ENCODE measurements at places on chromosomes 12 and 14. TPM values are rescaled to one million over a fixed set of nuclear protein-coding genes. Genes with fewer than 3 reads are reported as not detected.

The FOXG1 gene
- not detected for total RNA-seq

The TAS2R7 gene
- not detected for total RNA-seq

The PRH2 gene
- total RNA-seq, result not detected

The SLC15A4 gene
- total RNA-seq, result 17.3 TPM

The PTCSC3 gene
- total RNA-seq, result not detected

The MDGA2 gene
- total RNA-seq, result not detected

The PLD4 gene
- total RNA-seq, result 0.26 TPM

The KLRC3 gene
- total RNA-seq, result not detected

The PYGL gene
- 16.5 TPM for total RNA-seq

The IGFBP6 gene
- 49.7 TPM for total RNA-seq

The TTC8 gene
- total RNA-seq, result 12.9 TPM

The POTEG gene
- not detected for total RNA-seq

The NRXN3 gene
- total RNA-seq, result 4.7 TPM

The GPD1 gene
- 6.9 TPM for total RNA-seq

The EIF2S3B gene
- total RNA-seq, result 1.3 TPM

The NPC2 gene
- total RNA-seq, result 120 TPM

The TAS2R10 gene
- 0.31 TPM for total RNA-seq

The CAPZA3 gene
- total RNA-seq, result not detected

The SMIM41 gene
- 0.31 TPM for total RNA-seq

DNA sequence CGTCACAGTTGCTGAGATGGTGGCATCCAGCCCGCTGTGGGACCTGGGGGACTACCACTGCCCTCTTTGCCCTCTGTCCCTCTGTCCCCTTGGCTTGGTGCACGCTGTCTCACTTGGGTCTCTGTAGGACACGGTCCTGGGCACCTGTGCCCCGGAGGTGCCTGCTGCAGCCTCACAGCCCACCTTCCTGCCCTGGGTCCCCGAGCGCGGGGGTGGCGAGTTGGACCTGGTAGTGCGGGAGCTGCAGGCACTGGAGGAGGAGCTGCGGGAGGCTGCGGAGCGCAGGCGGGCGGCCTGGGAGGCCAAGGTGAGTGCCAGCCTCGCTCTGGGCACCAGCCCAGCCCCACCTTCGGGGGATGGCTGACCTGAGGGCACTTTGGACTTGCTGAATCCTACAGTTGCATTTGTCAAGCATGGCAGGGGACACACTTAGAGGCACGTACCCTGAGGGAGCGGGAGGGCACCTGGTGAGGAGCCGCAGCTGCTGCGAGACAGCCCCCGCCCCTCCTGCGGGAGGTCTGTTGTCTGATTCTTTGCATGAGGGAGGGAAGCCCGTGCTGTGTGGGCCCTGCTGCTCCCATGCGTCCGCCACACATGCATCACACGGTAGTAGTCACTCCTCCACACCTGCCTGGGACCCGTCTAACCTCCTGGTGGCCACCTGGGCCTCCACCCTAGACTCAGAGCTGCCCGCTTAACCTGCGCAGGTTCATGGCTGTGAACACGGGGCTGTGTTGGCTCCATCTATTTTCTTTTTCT lies 6.8 kb downstream of the TEDC1 start:
- peak; percentile 63 for DNase-seq

GRCh38 chr12:106585521-106586277 lies 2.9 kb downstream of the RFX4 start:
- no peak for DNase-seq

- no peak for DNase-seq
These were observed 110.2 kb downstream of the DPF3 start for GRCh38 chr14:72783741-72784140.

GRCh38 chr12:64723630-64724029 lies 35.6 kb downstream of the GNS start:
- DNase-seq, result no peak

DNA sequence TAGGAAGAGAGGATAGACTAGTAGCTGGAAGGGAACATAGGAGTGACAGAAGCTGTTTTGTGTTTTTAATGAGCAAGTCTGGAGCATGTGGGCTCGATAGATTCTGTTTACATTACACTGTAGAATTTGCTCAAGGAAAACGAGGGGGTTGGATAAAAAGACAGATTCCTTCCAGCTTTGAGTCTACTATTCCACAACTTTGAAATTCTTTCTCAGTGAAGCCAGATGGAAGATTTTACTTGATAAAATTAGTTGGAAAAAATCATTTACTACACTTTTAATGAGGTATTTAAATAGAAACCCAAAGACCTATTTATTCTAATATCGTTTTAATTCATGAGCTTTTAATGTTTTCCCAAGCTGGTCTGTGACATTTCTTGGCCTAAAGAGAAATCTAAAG lies 19.5 kb upstream of the EPS8 start:
- no peak for DNase-seq

DNA sequence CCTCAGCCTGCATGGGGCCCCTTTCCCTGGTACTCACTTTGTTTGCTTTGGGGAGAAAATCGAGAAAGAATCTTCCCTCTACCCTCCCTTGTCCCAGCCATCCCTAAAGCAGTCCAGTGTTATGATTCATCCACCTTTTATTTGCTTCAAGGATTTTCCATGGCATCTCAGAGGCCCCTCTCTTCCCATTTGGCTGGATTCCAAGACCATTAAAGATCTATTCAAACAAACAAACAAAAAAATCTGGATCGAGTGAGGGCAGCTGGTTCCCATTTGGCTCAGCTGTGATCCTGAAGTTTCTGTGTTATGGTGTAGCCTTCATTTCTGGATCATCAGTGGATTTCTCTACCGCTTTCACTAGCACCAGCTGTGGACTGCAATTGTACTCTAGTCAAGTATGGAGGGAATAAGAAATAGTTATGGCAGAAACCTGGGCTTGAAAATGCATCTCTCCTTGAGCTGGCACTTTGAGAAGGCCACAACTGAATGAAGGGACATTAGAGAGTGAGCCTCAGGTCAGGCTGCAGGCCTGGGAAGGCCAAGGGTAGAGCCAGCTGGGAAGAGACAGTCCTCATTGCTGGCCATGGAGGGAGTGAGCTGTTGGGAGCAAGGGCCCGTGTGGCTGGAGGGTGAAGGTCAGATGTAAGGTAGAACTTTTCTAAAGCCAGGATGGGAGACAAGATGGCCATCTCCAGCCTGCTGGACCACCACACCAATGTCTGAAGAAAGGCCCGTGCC lies 13.7 kb downstream of the KRT71 start:
- no peak for DNase-seq

DNA sequence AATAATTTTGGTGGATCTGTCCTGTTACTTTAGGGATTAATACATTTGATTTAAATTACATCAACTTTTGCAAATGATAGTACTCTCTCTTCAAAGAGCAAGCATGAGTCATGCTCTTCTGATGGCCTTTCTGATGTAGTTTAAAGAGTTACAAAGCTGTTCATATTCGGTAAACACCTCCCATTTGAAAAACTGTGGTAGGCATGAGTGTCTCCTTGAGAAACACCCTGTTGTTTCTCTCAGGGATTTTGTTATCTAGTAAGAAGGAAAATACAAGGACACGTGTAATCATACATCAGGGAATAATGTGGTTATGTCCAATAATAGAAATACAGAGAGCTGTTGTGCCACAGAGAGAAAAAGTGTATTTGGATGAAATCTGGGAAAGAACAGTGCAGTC lies 53.3 kb upstream of the E2F7 start:
- DNase-seq, result no peak

- DNase-seq, result no peak
These were observed 8.8 kb downstream of the BDKRB1 start for GRCh38 chr14:96264853-96265252.

DNA sequence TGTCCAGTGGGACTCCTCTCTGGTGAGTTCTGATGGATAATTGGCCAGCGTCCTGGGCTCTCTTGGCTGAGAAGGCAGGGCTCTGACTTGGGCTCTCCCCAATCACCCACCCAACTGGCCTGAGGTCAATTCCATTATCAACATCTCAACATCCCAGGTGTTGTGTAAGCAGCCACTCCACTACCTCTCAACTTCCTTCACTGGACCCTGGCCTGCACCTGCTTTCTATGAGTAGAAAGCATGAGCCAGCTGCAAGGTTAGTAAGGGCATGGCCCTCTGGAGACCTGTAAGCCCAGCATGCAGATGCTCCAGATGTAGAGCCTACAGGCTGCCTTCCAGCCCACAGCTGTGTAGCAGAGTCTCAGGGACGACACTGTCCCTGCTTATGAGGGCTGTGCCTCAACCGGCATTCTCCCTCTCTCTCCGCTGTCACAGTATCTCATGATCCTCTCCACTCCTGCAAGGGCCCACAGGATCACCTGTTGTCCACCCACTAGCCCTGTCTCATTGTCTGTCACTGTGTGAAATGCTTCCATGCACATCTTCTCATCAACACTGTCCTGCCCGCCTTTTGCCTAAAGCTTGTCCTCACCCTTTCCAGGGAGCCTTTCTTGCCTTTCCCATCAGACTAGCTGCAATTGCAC lies 5.4 kb upstream of the KRT81 start:
- no peak for DNase-seq

DNA sequence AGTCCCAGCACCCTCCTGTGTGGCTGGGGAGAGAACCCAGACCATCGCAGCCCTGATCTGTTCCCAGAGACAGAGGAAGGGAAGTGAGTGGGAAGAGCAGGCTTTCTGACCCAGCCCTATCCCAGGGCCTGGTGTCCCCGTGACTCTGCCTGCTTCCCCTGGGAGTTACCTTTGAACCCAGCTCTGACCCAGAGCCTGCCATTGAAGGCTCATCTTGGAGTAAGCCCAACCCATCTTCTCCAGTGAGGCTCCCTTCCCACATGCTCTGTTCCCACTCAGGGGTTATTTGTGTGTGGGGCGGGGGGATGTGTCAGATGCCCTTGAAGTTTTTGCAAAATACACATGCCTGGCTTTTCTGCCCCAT lies 6.0 kb downstream of the TMEM63C start:
- DNase-seq, result no peak

- DNase-seq, result no peak
These were observed 41.4 kb upstream of the SCN8A start for GRCh38 chr12:51549637-51550036.

GRCh38 chr14:56125772-56126636 lies 7.8 kb downstream of the PELI2 start:
- no peak for DNase-seq

DNA sequence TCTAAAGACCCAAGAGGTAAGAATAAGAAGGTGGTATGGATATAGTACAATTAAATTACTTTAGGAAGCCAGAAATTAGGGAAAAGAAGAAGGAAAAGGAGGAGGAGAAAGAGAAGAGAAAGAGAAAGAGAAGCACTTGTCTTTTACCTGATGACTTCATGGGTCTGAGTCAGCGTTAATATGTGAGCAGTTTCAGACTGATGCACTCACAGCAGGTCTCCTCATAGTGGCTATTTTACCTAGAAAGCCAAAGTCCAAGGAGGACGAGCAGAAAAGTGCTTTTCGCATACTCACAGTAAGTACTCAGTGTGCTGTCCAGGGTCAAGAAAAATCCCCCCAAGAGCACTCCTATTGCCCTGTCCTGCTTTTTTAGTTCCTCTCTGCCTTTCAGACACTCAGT lies 222.1 kb downstream of the C12orf42 start:
- no peak for DNase-seq

DNA sequence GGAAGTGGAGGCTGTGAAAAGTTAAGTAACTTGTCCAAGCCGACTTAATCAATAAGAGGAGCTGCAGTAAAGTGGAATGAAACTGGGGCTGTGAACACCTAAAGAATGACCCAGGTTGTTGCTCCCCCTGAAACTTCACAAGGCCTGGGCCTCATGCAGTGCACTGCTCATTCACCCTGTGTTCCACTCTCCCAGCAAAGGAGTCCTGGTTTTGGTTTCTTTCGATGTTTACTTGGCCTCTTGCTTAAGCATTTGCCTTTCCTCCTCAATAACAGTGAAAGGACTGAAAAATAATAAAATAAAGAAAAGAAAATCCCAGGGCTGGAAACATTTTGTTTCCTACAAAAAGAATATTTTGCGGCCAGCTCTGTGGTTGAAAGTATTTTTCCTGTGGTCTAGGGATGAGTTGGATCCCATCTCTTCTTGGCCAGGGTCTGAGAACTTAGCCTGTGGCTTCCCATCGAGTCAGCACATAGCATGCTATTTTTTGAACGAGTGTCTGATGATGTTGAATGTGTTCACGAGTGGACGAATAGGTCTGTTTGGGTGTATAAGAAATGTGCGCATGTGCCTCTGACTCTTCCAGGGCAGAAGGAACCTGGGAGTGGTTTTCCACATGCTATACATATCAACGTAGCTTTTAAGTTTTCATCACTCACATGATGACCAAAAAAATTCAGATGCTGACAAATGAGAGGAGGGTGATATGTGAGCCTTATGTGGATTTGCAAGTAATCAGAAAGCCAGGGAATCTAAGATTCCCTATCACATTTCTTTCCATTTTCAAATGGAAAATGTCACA lies 349.8 kb downstream of the ZFP36L1 start:
- DNase-seq, result no peak

DNA sequence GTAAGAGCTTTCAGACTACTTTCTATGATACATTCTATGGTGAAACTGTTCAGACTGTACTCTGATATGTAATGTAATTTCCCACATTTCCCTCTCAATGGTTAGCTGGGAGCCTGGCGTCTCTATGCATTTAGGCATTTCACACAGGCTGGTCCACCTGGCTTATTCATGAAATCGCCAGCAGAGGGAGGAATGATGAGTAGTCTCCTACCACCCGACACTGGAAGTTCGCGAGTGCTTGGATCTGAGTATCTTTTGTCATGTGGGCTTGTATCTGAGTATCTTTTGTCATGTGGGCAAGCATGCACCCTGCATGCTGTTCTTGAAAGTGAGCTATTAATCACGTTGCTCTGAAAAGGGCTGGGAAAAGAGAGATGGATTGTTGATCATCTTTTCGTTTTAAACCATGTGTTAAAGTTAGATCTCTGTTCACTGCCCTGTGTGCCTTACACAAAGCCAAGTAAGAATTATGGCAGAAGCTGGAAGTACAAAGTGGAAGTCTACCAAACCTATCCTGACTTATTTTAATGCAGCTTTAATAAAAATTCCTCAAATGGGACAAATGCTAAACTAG lies 235.0 kb downstream of the ATP23 start:
- DNase-seq, result no peak

DNA sequence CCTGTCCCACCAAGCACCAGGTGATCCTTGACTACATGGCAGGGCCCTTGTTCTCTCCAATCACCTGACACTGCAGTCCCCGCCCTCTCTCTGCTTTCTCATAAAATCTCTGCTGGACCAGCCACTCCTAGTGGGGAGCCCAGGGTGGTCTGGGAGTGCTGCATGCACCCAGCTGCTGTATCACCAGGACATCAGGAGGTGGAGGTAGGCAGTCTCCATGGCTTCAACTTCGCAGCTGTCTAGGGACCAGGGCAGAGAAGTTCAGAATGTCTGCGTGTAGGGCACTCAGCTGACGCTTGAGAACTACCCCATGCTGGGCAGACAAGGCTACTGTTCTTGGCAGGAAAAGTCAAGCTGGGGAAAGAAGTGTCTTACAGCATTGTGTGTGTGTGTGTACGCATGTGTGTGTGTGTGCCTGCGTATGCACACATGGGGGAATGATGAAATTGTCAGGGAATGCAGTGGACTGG lies 2.6 kb downstream of the WSCD2 start:
- no peak for DNase-seq

GRCh38 chr12:124583854-124584253 lies 16.4 kb upstream of the NCOR2 start:
- no peak for DNase-seq

GRCh38 chr12:122882908-122883558 lies 12.9 kb downstream of the VPS37B start:
- DNase-seq, result no peak

GRCh38 chr14:102080183-102081080 lies 6.4 kb downstream of the HSP90AA1 start:
- DNase-seq, result no peak

- no peak for DNase-seq
These were observed 3.4 kb downstream of the TXNRD1 start for GRCh38 chr12:104218935-104219334.
